ENCODE measurements at places on chromosomes 12 and 14. TPM values are rescaled to one million over a fixed set of nuclear protein-coding genes. Genes with fewer than 3 reads are reported as not detected.

KLRD1 gene
- not detected for total RNA-seq

KRT6C gene
- not detected for total RNA-seq

L3HYPDH gene
- total RNA-seq, result 37.3 TPM

RAPGEF3 gene
- total RNA-seq, result 0.54 TPM

HOXC10 gene
- total RNA-seq, result 2.5 TPM
